IPS-NIHi11 (cell line): ENCODE measurements at places on chromosomes 2 and 18.

GRCh38 chr2:162226836-162227235 lies 16.4 kb downstream of the FAP start:
- no peak for DNase-seq

GRCh38 chr2:64380853-64381527 lies 73.0 kb upstream of the LGALSL start:
- no peak for DNase-seq

GRCh38 chr18:67074309-67074708 lies 442.2 kb downstream of the DSEL start:
- no peak for DNase-seq

DNA sequence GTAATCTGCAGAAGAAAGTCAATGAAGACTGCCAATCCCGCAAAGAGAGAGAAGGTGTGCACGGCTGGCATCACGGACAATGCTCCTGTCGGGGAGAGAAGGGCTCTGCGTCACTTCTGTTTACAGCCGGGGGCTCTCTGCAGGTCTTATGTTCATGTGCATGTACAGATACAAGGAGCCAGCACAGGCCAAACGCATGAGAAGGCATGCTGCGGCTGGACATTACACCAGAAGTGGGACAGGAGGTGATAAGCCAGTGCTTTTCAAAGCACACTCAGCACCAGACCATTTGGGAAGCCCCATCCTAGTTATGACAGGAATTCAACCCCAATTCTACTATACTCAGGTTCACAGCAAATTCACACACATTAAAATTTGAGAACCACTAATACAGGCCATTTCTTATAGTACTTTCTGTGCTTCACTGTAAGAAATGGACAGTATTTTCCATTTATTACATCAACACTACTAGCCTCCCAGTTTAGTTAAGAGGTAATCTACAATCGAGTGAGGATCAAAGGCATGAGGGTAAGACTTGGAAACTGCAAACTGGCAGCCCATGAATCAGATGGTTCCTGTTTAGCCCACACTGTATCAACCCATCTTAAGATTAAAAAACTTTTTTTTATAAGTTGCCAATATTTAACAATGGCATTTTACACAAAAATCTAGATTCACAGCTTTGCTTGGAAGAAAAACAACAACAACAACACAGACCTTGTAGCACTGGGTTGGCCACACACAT lies 38.2 kb downstream of the RMC1 start:
- DNase-seq, result no peak

DNA sequence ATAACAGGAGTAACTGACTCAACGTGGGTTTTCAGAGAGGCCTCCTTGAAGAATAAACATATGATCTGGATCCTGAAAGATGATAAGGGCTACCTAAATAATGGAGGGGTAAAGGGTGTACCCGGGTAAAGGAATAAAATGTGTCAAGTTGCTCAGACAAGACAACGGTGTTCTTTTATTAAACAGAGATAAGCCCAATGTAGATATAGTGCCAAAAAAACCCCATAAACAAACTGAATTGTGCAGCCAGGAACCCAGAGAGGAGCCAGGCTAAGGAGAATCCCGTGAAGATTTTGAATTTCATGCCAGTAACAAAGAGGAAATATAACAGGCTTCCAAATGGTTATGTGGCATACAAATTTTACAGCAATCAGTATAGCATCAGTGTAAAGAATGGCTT lies 618.2 kb downstream of the CPS1 start:
- no peak for DNase-seq

DNA sequence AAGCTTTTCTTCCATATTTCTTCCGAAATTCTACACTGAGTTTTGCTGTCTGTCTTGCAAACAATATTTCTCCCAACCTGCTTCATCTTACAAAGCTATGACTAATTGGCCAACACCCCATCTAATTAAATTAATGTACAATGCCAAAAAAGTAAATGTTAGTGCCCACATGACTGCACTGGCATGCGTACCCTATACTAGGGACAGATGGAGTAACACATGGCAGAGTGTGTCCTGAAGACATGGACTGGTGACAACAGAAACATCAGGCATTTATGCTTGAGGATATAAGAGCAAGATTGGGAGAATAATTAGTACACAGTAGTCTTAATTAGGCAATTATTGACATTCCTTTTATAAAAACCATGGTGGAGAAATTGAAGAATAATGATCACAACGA lies 66.8 kb downstream of the MREG start:
- no peak for DNase-seq

- no peak for DNase-seq
Measured at GRCh38 chr2:237184919-237185552, 99.3 kb downstream of the COPS8 start.

DNA sequence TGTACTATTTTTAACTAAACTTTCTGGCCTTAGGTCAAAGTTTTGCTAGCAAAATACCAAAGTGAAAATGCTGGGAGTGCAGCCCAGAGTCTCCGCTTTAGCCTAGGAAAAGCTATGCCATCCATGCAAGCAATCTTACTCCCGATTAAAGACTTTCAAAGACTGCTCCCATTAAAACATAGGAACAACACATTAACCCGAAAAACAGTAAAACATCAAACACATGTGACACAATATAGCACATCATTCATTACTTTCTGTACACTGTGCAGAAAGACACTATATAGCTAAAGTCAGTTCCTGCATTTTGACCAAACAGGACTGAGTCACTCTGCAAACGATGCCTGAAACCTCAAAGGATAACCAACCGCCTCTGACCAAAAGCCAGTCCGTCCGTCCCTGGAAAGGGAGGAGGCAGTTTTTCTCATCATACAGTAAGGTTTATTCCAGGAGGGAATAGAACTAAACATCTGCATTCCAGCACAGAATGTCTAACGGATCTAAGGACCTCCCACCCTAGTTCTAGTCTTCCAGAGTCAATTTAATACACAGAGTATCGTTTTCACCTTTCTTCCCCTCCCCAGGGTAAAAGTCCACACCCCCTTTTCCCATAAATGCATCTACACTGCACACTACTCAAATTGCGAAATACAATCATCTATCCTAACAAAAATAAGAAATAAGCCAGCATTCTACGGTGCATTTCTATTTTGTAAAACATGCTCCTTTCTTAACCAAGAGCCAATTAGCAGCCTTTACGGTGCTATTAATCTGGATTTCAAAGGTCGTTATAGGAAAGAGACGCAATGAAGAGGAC lies 1.7 kb downstream of the ROCK2 start:
- no peak for DNase-seq

GRCh38 chr2:174967691-174968260 lies 37.4 kb downstream of the CHN1 start:
- no peak for DNase-seq

- DNase-seq, result no peak
Measured at GRCh38 chr2:9364791-9365497, 58.4 kb downstream of the ITGB1BP1 start.

- peak; percentile 37 for DNase-seq
Measured at GRCh38 chr2:151765760-151766410, 31.6 kb upstream of the NEB start.

DNA sequence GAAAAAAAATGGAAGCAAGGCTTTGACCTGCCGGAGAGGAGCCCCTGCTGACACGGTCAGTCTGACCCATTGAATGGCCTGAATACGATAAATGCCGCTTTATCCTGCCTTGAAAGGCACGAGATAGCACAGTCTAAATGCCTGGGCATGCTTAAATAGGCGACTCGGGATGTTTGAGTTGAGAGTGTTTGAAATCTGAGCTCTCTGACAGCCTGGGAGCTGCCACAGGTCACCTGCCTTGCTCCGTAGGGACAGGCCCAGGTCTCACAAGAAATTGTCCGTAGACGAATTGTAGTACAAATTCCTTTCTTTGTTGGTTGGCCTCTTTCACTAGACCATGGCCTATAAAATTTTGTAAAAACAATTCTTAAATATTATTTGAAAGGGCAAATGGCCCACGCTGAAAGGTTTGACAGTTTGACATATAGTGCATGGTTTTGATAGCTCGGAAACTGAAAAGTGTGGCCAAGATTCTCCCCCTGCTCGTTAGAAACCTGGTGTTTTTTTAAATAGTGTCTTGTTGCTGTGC lies 72.8 kb downstream of the MEIS1 start:
- DNase-seq, result peak; percentile 56

GRCh38 chr2:24874035-24874434 lies 46.0 kb downstream of the ADCY3 start:
- no peak for DNase-seq

DNA sequence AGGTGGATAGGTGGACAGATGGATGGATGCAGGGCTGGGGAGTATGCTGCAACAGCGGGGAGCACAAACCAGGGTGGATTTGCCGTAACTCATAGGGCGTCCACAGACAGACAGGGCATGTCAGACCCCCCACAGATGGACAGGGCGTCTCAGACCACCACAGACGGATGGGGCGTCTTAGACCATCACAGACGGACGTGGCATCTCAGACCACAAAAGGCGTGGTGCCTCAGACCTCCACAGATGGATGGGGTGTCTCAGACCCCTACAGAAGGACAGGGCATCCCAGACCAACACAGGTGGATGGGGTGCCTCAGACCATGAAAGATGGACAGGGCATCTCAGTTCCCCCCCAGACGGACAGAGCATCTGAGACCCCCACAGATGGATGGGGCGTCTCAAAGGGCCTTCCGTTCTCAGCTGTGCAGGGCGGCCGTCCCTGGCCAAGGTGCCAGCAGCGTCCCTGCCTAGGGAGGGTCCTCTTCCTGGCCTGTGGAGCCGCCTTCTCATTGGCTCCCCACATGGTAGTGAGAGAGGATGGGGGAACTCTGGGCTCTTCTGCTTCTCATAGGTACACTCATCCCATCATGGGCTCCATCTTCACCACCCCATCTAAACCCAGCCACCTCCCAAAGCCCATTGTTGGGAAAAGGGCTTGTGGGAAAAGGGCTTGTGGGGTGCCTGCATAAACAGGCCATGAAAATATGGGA lies 2.1 kb downstream of the ANKMY1 start:
- DNase-seq, result no peak

GRCh38 chr2:205808486-205809121 lies 126.3 kb downstream of the NRP2 start:
- no peak for DNase-seq

DNA sequence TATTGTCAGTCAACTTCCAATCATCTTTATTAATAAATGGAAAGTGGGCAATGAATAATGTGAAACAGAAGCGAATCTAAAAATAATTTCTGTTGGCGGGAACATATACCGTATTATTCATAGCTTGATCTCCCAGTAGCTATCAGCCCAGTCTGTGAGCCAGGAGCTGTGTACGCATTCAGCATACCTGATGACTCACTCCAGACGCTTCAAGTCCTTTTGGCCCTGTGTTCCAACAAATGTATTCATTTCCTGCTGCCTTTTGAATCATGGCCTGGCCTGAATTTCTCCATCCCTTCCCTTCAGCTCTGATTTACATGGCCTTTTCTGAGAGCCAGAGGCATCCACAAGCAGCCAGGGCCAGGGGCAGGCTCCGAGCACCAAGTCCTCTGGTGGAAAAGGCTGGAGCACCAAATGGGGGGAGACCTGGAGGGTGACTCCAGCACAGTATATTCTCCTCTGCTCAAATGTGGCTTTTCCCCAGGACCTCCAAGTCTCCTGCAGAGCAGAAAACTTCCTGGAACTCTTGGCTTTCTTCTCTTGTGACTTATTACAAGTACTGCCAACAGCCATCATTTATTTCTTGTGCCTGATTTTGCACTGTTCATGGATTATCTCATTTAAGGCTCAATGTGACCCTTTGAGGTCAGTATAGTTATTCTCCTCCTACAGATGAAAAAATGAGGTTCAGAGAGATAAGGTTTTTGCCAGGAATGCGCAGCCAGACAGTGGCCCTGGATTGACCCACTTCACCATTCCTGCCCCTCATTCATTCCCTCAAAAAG lies 108.7 kb downstream of the EN1 start:
- DNase-seq, result no peak

GRCh38 chr2:177465400-177466138 lies 73.0 kb downstream of the AGPS start:
- no peak for DNase-seq

- DNase-seq, result no peak
Measured at GRCh38 chr18:46481847-46482245, 175.2 kb downstream of the LOXHD1 start.

DNA sequence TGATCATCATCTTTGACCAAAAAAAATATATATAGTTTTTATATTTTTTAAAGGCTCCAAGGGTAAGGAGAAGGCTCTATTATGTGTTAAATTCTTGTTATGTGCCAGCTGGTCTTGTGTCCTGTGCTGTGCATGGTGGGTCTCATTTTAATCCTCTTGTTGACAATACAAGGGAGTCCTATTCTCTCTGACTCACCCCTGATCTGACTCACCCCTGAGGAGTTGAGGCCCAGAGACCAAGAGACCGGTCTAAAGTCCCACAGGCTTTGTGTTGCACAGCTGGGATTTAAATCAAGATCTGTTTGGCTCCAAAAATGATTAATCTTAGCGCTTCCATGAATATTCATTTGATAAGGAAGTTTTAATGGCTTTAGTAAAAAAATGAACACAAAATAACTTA lies 25.7 kb downstream of the MC2R start:
- DNase-seq, result no peak

DNA sequence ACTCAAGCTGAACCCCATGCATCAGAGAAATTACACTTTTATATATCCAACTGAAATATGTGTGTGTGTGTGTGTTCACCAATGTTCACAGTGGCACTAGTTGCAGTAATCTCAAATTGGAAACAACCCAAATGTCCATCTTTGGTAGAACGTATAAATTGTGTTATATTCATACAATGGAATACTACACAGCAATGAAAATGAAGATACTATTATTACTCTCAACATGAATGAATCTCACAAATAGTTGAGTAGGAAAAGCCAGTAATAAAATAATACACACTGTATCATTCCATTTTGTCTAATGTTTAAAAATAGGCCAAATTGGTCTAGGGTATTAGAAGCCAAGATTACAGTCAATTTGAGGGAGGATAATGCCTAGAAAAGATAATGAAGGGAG lies 48.0 kb upstream of the NFE2L2 start:
- DNase-seq, result no peak

DNA sequence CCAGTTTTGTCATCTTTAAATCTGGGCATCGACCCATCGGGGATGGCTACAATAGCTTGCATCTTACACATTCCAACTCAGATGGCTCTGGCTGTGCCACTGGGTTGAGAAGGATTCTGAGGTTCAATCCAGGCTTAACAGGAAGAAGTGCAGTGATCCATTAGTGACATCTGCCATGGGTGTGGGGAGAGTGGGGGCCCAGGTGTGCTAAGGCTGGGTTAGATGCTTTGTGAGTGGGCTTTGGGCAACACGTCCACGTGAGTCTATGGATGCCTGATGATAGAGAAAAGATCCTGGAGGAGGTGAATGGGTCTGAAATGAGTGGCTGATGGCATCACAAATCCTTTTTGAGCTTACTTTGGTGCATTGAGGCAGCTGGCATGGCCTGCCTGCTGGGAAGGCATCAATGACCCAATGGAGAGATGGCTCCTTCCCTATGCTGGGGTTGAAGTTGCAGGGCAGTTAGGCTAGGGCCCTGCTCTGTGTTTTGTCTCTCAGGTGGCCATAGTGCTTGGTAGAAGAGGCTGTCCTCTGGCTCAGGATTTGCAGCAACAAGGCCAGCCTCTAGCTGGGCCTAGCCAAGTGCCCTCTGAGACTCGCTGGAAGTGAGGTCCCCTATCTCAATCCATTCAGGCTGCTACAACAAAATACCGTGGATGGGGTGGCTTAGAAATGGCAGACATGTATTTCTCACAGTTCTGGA lies 56.7 kb downstream of the HS1BP3 start:
- DNase-seq, result no peak

- no peak for DNase-seq
Measured at GRCh38 chr2:119718501-119719260, 39.7 kb downstream of the TMEM177 start.
